ENCODE measurements at places on chromosomes 6 and 20. TPM values are rescaled to one million over a fixed set of nuclear protein-coding genes. Genes with fewer than 3 reads are reported as not detected.

The GLP1R gene
- total RNA-seq = not detected

The ITCH gene
- 59.9 TPM for total RNA-seq

The OR2J3 gene
- not detected for total RNA-seq

The AP5S1 gene
- total RNA-seq = 16.5 TPM

The KHDRBS2 gene
- total RNA-seq = not detected

The PLCB4 gene
- total RNA-seq = not detected

The CLDN20 gene
- not detected for total RNA-seq

The MOCS1 gene
- not detected for total RNA-seq

The PDE7B gene
- 0.34 TPM for total RNA-seq

DNA sequence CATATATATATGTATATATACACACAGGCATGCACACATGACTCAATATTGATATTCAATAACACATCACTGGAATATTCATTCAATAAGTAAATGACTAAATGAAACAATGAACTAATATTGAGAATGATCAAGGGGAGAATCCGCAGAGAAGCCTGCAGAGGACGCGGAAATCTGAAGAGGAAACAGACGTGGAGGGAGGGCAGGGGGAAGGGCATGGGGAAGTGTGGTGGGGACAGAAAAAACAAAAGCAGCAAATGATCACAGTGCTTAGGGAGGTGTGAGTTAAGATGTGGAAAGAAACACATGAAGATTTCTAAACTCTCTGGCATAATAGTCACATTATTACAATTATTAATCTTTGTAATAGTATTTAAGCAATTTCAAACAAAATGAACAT, 14.5 kb downstream of the PERP start:
- DNase-seq = no peak

GRCh38 chr6:90082847-90083246, 188.6 kb downstream of the GJA10 start:
- DNase-seq = no peak

- DNase-seq = no peak
Measured at GRCh38 chr6:39409889-39410288, 87.4 kb upstream of the KCNK16 start.

GRCh38 chr6:32969685-32970412, 1.5 kb downstream of the BRD2 start:
- peak; percentile 84 for DNase-seq

DNA sequence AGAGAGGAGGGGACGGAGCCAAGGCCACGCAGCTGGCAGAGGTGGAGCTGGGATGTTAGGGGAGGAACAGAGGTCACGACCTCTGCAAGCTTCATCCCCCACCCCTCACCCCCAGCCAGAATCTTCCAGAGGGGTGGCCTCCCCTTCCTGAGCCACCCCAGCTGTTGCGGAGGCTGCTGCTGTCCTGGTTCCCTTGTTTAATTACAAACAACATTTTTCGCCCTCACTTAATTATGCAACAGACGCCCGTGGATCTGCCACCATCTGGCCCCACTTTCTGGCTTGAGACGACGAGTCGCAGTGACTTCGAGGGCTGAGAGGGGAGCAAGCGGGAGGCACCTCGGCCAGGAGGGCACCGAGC, 153.7 kb upstream of the PTPN1 start:
- DNase-seq = no peak

- no peak for DNase-seq
Measured at GRCh38 chr6:51614725-51615124, 472.7 kb downstream of the PKHD1 start.

DNA sequence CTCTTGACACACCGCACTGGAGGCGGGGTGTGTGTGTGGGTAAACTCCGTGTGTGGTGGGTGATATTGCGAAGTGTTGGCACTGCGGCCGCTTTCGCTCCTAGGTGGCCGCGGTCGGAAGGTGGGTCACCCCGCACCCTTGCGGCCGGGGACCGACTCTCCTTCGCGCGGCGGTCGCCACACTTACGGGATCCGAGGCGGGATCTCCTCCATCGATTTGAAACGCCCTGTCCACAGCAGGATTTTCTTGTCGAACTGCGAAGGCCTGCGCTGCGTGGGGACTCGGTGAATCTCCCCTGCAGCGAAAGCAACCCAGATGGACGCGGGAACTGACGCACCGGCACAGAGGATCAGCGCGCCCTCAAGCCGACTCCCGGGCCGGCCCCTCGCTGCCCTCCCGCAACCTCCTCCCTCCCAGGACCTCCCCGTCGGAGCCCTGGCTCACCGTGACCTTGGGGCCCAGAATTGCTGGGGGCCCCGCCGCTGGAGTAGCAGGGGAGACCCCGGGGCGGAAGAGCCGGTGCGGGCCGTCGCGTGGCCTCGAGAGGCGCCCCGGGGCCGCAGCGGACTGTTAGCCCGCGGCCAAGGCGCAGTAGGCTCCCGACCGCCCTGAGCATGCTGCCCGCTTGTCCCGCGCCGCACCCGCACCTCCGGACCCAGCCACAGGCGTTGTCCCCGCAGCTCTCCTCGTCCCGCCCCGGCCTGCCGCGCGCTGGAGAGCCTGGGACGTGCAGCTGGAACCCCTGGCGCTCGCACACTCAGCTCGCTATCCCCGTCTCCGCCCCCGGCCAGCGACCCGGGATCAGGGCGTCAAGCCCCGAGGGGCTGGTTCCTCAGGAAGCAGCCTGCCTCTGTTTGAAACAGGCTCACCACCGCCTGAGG, at the start of gene FAM162B:
Gene FAM162B (minus strand): TSS at position 759 of the 881 bp plus-strand sequence. CDS start 143 bp downstream, at position 616.
- no peak for DNase-seq

- peak; percentile 13 for DNase-seq
Measured at GRCh38 chr6:14270142-14270893, 152.7 kb downstream of the CD83 start.

DNA sequence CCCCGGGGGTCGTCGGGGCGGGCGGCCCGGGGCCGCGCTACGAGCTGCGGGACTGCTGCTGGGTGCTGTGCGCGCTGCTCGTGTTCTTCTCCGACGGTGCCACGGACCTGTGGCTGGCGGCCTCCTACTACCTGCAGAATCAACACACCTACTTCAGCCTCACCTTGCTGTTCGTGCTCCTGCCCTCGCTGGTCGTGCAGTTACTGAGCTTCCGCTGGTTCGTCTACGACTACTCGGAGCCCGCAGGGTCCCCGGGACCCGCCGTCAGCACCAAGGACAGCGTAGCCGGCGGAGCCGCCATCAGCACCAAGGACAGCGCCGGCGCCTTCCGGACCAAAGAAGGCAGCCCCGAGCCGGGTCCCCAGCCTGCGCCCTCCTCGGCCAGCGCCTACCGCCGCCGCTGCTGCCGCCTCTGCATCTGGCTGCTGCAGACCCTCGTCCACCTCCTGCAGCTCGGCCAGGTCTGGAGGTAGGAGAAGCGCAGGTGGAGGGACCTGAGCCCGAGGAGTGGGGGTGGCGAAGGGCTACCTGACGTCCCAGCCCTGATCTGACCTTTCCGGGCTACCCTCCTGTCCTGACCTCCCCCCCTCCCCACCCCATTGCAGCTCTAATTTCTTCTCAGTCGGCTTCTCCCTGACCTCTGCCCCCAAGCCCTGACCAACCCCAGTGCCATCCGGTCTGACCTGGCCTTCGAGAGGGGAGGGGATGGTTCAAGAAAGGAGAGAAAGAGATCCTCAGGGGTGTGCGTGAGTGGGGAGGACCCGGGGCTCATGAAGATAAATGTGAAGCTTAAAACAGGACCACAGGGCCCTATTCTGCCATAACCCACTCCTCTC, 558 bp downstream of the XKR7 start:
- peak; percentile 89 for DNase-seq

DNA sequence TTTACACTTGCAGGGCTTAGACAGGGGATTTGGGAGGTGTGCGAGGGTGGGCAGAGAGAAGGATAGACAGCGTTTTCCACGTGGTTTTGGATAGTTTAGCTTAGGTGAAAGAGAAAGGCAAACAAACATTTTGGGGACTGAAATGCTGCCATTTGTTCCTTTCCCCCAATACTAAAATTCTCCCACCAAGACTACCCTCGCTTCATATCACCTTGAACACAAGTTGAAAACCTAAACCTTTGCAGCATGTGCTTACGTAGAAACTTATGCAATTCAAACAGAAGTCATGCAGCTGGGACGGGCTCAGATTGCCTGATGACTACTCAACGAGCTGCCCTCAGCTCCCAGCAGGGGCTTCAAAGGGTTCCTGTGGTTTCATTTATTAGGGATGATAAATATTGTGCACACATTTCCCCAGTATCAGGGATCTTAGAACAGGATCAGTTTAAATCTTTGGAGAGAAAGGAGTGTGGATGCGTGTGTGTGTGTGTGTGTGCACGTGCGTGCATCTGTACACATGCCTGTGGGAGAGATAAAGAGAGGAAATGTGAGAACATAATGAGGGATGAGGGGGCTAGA, 77.3 kb downstream of the SLC22A23 start:
- no peak for DNase-seq

GRCh38 chr6:3471711-3472110, 14.9 kb upstream of the SLC22A23 start:
- DNase-seq = no peak

- DNase-seq = no peak
Measured at GRCh38 chr20:20241976-20242375, 125.9 kb upstream of the INSM1 start.

DNA sequence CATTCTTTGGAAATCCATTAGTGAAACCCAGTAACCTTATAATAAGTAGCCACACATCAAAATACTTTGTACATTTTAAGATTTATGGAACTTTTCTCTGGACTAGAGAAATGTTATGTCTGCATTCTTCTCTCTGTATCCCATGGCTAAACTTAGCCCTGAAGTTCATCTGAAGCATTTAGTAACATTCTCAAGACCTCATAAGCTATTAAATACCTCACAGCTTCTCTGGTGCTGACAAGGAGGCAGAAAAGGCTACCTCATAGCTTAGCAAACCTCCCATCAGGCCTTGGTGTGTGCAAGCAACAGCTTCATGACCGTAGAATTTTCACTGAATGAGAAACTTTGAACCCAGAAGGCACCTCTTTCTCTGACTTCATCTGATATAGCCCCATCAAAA, 38.9 kb upstream of the HDGFL1 start:
- DNase-seq = no peak

- DNase-seq = no peak
Measured at GRCh38 chr6:33177552-33178446, 14.5 kb downstream of the COL11A2 start.

- no peak for DNase-seq
Measured at GRCh38 chr6:112802144-112802543, 455.0 kb downstream of the RFPL4B start.

- DNase-seq = no peak
Measured at GRCh38 chr6:96032661-96033060, 16.9 kb downstream of the FUT9 start.

GRCh38 chr6:53326372-53327016, 22.3 kb downstream of the ELOVL5 start:
- no peak for DNase-seq

- no peak for DNase-seq
Measured at GRCh38 chr6:73665686-73666319, 12.0 kb upstream of the SLC17A5 start.

GRCh38 chr6:56527934-56528333, 114.8 kb downstream of the DST start:
- DNase-seq = no peak

DNA sequence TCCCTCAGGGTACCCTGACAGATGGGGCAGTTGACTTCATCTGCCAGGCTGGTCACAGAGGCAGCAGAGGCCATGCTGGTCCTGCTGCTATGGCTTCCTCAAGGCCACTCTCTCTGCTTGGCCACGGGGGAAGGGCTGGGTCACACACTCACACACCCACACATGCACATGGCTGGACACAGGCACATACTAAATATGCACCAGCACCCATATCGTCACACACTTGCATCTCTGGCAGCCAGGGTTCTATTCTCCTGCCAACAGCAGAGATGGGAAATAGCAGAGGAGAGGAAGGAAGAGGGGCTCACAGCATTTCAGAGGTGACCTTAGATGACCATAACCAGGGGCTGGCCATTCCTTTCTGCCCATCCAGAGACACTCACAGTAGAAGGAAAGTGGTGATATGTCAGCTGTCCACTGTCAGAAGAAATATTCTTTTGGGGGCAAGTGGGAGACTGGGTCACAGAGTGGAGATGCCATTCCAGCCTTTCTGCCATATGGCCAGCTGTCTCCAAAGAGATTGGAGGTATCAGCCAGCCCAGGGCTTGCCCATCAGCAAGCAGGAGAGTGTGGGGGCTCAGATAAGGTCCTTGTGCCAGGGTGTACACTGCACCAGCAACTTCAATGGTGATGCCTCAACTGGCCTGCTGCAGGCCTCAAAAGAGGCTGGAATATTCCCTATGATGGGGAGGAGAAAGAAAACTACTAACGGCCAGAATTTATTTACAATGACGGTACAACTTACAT, at the start of gene TRIM10:
Gene TRIM10 (minus strand): TSS at position 427 of the 747 bp plus-strand sequence. CDS start 353 bp downstream, at position 74.
- DNase-seq = no peak

DNA sequence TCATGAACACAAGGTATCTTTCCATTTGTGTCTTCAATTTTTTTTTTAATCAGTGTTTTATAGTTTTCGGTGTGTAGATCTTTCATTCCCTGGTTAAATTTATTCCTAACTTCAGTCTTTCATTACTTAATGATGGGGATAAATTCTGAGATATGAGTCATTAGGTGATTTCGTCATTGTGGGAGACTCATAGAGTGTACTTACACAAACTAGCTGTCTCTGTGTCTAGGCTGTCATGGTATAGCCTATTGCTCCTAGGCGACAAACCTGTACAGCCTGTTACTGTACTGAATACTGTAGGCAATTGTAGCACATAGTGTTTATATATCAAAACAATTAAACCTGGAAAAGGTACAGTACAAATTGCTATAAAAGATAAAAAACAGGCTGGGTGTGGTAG, 42.1 kb downstream of the SMAP1 start:
- no peak for DNase-seq

DNA sequence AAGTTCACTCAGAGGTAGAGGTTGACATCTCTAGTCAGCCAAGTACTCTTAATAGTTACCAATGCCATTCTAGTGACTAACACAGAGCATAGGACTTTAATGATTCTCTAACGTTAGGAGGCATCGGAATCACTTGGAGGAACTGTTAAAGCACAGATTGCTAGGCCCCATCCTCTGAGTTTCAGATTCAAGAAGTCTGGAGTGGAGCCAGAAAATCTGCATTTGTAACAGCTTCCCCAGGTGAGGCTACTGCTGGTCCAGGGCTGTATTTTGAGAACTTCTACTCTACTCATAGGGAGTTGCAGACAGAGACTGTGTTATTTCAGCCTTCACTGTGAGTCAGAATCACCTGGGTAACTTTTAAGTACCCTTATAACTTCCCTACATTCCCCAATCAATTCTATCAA, 5.7 kb downstream of the LMBRD1 start:
- no peak for DNase-seq

- no peak for DNase-seq
Measured at GRCh38 chr6:159989492-159990480, 20.9 kb downstream of the IGF2R start.

- DNase-seq = no peak
Measured at GRCh38 chr20:57342829-57343228, 8.2 kb upstream of the RAE1 start.
